Tibial nerve (tissue), 4 donors: ENCODE measurements at places on chromosomes 1 and 21.

- no peak overlapping the region for H3K4me3 ChIP-seq
- no peak overlapping the region for H3K27ac ChIP-seq
- no peaks in the 10 kb centered on the region for H3K36me3 ChIP-seq
- H3K27me3 ChIP-seq, result no peaks in the 10 kb centered on the region
- peak; percentile 63 for DNase-seq
- H3K4me1 ChIP-seq, result no peaks in the 10 kb centered on the region
Measured at GRCh38 chr1:72037745-72038343, 244.5 kb downstream of the NEGR1 start.

DNA sequence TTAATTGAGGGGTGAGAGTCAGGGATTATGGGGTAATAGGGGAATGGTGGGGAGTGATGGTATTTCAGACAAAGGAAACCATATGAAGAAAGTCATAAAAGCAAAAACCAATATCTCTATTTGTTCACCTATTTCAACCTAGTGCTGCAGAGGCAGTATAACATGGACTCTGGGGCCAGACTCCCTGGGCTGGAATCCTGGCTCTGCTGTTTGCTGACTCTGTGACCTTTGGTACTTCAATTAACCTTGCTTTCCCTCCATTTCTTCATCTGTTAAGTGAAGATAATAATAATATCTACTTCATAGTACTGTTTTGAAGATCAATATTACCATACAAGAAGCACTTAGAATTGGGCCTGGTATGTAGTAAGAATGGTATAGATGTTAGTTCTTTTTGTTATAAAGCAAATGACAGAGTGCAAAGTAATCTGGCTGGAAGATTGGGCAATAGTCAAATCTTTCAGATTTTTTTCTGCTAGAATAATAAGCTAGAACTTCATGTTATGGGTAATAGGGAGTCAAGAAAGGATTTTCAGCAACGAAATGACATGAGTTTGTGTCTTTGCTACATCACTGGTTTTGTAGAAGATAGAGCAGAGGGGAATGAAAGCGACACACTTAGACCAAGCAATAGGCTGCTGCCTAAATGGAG is 9.0 kb downstream of the EPHX4 start:
- no peak for DNase-seq
- no peak overlapping the region for H3K4me3 ChIP-seq
- no peaks in the 10 kb centered on the region for H3K36me3 ChIP-seq
- H3K27me3 ChIP-seq, result no peaks in the 10 kb centered on the region
- no peaks in the 10 kb centered on the region for H3K4me1 ChIP-seq

GRCh38 chr1:224433041-224433691 is 1.4 kb downstream of the WDR26 start:
- H3K36me3 ChIP-seq, result peaks cover 6% of the 10 kb centered on the region
- H3K4me3 ChIP-seq, result peak overlapping the region; percentile 94
- no peak for DNase-seq

GRCh38 chr1:202821467-202821866 is 10.7 kb downstream of the PCAT6 start:
- DNase-seq, result no peak
- H3K4me1 ChIP-seq, result no peaks in the 10 kb centered on the region
- H3K27ac ChIP-seq, result no peak overlapping the region
- H3K27me3 ChIP-seq, result no peaks in the 10 kb centered on the region
- H3K36me3 ChIP-seq, result no peaks in the 10 kb centered on the region
- no peak overlapping the region for H3K4me3 ChIP-seq

DNA sequence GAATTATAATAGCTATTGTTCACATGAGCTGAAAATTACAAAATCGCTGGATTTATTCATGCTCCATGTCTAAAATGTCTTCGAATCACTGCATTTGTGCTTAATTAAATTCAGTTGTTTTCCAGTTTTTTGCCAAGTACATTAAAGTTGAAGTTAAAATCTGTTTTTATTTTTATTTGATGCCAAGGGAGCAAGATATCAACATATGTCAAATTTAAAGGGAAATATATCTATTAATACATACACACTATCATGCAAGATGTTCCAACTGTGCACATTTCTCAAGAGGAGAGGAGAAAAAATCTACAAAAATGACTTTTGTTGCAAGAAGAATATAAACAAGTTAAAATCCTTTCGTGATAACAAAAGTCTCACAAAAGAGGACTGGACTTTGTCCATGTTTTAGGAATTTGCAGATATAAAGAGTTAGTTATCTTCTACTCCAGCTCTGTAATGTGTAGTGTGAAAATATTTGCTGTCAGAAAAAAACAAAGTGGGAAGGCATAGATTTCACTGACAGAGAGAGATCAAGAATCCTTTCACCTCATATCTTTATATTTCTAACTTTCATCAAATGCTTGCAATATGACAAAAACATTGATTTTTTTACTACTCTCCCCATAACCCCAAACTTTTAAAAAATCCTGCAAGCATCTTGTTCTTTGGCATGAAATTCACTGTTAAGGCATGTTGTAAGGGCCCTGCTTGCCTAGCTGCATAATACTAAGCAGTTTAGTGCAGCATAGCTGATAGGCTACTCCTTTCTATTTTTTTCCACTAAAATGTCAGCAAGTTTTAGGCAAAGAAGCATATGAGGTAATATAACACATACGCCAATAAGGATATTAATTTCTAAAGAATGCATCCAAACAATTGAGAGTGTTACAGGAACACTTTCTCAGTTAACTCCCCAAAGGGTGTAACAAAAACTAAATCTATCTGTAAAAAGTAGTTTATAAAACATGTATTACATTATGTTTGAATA is 340.2 kb upstream of the ADAMTS5 start:
- DNase-seq, result no peak
- no peaks in the 10 kb centered on the region for H3K4me1 ChIP-seq
- peak overlapping the region; percentile 45 for H3K27ac ChIP-seq
- H3K4me3 ChIP-seq, result no peak overlapping the region

- H3K36me3 ChIP-seq, result peaks cover 99% of the 10 kb centered on the region
- H3K27ac ChIP-seq, result no peak overlapping the region
- no peak for DNase-seq
- no peak overlapping the region for H3K4me3 ChIP-seq
- H3K27me3 ChIP-seq, result no peaks in the 10 kb centered on the region
- no peaks in the 10 kb centered on the region for H3K4me1 ChIP-seq
Measured at GRCh38 chr1:29195881-29196291, 14.2 kb upstream of the SRSF4 start.

- no peak for DNase-seq
- no peaks in the 10 kb centered on the region for H3K27me3 ChIP-seq
- peaks cover 39% of the 10 kb centered on the region for H3K4me1 ChIP-seq
- H3K27ac ChIP-seq, result peak overlapping the region; percentile 13
Measured at GRCh38 chr1:154442006-154442740, 37.0 kb downstream of the IL6R start.

- no peak for DNase-seq
- H3K36me3 ChIP-seq, result no peaks in the 10 kb centered on the region
- no peak overlapping the region for H3K27ac ChIP-seq
- no peaks in the 10 kb centered on the region for H3K27me3 ChIP-seq
- H3K4me3 ChIP-seq, result no peak overlapping the region
Measured at GRCh38 chr1:29753244-29753643, 516.9 kb downstream of the PTPRU start.

GRCh38 chr1:106608841-106609240 is 447.6 kb upstream of the PRMT6 start:
- H3K4me3 ChIP-seq, result no peak overlapping the region
- no peak for DNase-seq
- no peaks in the 10 kb centered on the region for H3K4me1 ChIP-seq
- no peaks in the 10 kb centered on the region for H3K36me3 ChIP-seq
- no peaks in the 10 kb centered on the region for H3K27me3 ChIP-seq
- no peak overlapping the region for H3K27ac ChIP-seq

DNA sequence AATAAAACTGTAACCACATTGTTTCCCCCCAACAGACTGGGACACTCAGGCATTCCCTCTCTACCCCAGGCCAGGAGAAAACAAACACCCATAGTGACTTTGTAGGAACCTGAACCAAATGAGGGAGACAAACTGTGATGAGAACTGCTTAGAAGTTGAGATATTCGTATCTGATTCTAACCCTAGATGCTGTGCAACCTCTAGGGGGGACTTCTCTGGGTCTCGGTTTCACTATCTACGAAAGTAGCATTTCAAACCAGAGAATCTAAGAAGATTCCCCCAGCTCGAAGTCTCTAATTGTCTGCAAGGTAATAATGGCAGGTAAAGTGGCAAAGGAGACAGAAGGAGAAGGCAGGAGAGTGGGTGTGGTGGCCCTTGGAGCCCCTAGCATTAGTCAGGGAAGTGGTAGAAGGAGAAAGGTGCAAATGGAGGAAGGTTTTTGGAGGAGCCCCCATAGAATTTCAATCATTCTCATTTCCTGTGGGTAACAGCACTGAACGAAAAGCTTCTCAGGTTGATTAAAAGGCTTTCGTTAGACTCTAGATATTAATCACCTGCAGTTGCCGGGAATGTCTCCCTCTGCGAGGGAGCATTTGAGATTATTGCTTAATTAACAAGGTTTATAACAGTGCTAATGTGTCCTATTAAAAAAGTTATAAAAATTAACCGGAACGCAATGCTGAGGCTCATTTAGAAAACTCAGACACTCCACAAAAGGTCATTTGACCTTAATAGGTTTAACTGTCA is 46.4 kb downstream of the BEND5 start:
- H3K27ac ChIP-seq, result no peak overlapping the region
- no peak for DNase-seq
- H3K4me3 ChIP-seq, result no peak overlapping the region
- peaks cover 58% of the 10 kb centered on the region for H3K36me3 ChIP-seq
- no peaks in the 10 kb centered on the region for H3K4me1 ChIP-seq

DNA sequence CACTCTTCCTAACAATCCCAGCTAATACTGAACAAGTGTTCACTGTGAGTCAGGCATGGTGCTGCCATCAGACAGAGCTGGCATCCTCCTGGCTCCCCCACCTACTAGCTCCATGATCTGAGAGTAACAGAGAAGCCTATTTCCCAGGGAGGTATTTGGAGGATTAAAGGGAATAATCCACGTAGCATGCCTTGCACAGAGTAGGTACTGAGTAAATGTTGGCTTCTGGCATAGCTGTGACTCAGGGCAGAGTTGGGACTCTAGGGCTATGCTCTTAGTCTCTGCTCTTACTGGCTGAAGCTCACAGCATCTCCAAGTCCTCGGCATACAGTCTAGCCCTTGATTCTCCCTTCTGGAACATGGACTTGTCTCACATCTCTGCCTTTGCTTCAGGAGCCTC is 8.2 kb downstream of the ARHGEF19 start:
- H3K36me3 ChIP-seq, result peaks cover 25% of the 10 kb centered on the region
- H3K27ac ChIP-seq, result no peak overlapping the region
- H3K4me1 ChIP-seq, result no peaks in the 10 kb centered on the region
- no peaks in the 10 kb centered on the region for H3K27me3 ChIP-seq
- H3K4me3 ChIP-seq, result no peak overlapping the region

DNA sequence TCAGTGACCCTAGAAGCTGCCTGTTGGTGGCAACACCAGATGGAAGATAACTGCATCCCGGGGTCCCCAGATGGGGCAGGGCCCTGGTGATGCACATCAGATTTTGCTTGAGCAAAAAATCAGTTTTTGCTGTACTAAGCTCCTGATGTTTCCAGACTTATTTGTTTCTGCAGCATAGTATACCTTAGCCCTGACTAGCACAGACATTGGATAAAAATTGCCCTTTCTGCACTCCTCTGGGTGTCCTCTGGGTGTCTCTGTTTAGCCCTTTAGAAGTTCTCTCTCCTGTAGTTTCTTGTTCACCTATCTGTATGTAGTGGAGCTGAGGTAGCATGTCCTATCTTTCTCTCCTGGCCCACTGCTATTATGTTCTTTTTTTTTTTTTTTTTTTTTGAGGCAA is 30.3 kb upstream of the PLA2G2C start:
- peaks cover 72% of the 10 kb centered on the region for H3K27me3 ChIP-seq
- H3K4me3 ChIP-seq, result no peak overlapping the region
- no peak overlapping the region for H3K27ac ChIP-seq
- H3K36me3 ChIP-seq, result no peaks in the 10 kb centered on the region
- DNase-seq, result no peak

DNA sequence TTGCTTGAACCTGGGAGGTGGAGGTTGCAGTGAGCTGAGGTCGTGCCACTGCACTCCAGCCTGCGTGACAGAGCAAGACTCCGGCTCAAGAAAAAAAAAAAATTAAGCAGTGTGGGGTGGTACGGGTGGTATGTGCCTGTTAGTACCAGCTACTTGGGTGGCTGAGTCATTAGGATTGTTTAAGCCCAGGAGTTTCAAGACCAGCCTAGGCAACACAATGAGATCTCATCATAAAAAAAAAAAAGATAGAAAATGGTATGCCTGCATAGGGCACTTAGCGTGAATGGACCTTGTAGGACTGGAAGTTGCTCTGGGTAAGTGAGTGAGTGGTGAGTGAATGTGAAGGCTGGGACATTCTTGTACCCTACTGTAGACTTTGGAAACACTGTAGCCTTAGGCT is 37.0 kb downstream of the TBCE start:
- H3K4me1 ChIP-seq, result no peaks in the 10 kb centered on the region
- no peak overlapping the region for H3K4me3 ChIP-seq
- DNase-seq, result no peak
- no peak overlapping the region for H3K27ac ChIP-seq
- peaks cover 5% of the 10 kb centered on the region for H3K36me3 ChIP-seq

GRCh38 chr21:28338701-28339305 is 653.9 kb downstream of the LTN1 start:
- H3K27me3 ChIP-seq, result no peaks in the 10 kb centered on the region
- H3K36me3 ChIP-seq, result no peaks in the 10 kb centered on the region
- no peak for DNase-seq
- H3K27ac ChIP-seq, result no peak overlapping the region
- H3K4me1 ChIP-seq, result no peaks in the 10 kb centered on the region
- no peak overlapping the region for H3K4me3 ChIP-seq

DNA sequence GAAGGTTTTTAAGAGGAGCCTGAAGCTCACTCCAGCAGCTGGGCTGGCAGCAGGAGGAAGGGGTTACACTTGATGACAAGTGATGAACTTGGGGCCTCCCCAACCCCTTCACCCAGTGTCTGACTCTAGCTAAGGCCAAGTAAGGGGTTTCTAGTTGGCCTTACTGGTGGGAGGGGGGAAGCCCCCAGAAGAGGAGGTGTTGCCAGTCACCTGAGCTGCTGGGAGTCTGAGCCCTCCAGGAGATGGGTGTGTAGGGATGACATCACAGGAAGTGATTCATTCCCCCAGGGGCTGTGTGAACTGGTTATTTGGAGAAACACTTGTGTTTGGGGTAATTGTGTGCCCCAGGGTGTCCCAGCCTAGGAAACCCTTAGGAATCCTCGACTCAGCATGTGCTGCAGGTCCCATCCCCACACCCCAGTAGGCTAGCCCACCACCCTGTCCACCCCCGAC is 3.1 kb downstream of the PADI1 start:
- H3K4me1 ChIP-seq, result no peaks in the 10 kb centered on the region
- no peak for DNase-seq
- no peaks in the 10 kb centered on the region for H3K36me3 ChIP-seq
- H3K27me3 ChIP-seq, result no peaks in the 10 kb centered on the region
- no peak overlapping the region for H3K27ac ChIP-seq

GRCh38 chr1:188857526-188858087 is 1620.1 kb downstream of the BRINP3 start:
- no peaks in the 10 kb centered on the region for H3K4me1 ChIP-seq
- DNase-seq, result no peak
- H3K4me3 ChIP-seq, result no peak overlapping the region
- no peaks in the 10 kb centered on the region for H3K27me3 ChIP-seq
- no peaks in the 10 kb centered on the region for H3K36me3 ChIP-seq
- no peak overlapping the region for H3K27ac ChIP-seq

GRCh38 chr1:63012339-63012738 is 228.4 kb downstream of the ATG4C start:
- H3K36me3 ChIP-seq, result no peaks in the 10 kb centered on the region
- H3K27ac ChIP-seq, result no peak overlapping the region
- DNase-seq, result peak; percentile 30
- no peaks in the 10 kb centered on the region for H3K27me3 ChIP-seq
- H3K4me3 ChIP-seq, result no peak overlapping the region

GRCh38 chr1:229087339-229087738 is 183.6 kb upstream of the RAB4A start:
- H3K27ac ChIP-seq, result no peak overlapping the region
- H3K4me1 ChIP-seq, result peaks cover 43% of the 10 kb centered on the region
- no peak for DNase-seq
- no peaks in the 10 kb centered on the region for H3K27me3 ChIP-seq
